Stimulated activated CD8-positive, alpha-beta memory T cell treated with anti-CD3 and anti-CD28 coated beads, Interleukin-4, amount 100 ng/mL, for 1 hour (primary cell): ENCODE measurements at places on chromosomes 13 and 19.

GRCh38 chr19:51698296-51698695 is 5.2 kb downstream of the SPACA6 start:
- no peak for DNase-seq

GRCh38 chr19:16359074-16359473 is 34.4 kb downstream of the KLF2 start:
- no peak for DNase-seq

- no peak for DNase-seq
Observed at GRCh38 chr19:38649305-38650171, 2.1 kb downstream of the ACTN4 start.

GRCh38 chr19:16180611-16181010 is 4.6 kb upstream of the FAM32A start:
- DNase-seq, result no peak

DNA sequence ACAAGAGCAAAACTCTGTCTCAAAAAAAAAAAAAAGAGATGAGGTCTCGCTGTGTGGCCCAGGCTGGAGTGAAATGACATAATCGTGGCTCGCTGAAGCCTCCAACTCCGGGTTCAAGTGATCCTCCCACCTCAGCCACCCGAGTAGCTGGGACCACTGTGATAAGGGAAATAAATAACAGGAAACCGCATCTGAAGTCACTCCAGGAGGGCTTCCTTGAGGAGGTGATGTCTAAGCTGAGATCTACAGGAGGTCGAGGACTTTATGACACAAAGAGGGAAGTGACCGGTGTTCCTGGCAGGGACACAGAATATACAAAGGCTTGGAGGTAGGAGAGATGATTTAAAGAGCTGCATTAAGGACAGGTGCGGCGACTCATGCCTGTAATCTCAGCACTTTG is 8.9 kb upstream of the NR2F6 start:
- DNase-seq, result no peak

GRCh38 chr19:16003391-16003790 is 54.6 kb downstream of the OR10H4 start:
- no peak for DNase-seq

- DNase-seq, result no peak
Observed at GRCh38 chr13:42373048-42373812, 101.3 kb downstream of the AKAP11 start.

DNA sequence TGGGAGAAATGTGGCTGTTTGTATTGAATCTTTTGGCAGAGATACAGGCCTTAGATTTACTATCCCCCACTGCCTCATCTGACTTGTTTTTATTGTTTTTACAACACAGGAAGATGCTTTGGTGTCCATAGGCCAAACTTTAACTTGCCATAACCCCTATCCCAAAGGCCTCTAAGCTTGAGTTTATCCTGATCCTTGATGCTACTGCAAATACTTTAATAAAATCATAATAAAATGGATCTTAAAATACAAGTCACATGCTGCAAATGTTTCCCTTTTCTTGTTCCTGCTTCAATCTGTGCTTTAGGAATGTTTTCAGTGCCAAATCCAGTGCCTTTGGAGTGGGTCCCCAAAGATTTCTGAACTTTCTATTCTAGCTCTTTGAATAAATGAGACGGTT is 770.6 kb downstream of the DACH1 start:
- DNase-seq, result no peak

GRCh38 chr19:48348045-48348444 is 15.7 kb downstream of the TMEM143 start:
- no peak for DNase-seq

GRCh38 chr19:8208922-8209461 is at the start of gene CERS4:
Gene CERS4, plus strand, starts transcription at chr19:8209370. Its CDS starts 41,707 bp downstream, at chr19:8251077.
- peak; percentile 34 for DNase-seq

DNA sequence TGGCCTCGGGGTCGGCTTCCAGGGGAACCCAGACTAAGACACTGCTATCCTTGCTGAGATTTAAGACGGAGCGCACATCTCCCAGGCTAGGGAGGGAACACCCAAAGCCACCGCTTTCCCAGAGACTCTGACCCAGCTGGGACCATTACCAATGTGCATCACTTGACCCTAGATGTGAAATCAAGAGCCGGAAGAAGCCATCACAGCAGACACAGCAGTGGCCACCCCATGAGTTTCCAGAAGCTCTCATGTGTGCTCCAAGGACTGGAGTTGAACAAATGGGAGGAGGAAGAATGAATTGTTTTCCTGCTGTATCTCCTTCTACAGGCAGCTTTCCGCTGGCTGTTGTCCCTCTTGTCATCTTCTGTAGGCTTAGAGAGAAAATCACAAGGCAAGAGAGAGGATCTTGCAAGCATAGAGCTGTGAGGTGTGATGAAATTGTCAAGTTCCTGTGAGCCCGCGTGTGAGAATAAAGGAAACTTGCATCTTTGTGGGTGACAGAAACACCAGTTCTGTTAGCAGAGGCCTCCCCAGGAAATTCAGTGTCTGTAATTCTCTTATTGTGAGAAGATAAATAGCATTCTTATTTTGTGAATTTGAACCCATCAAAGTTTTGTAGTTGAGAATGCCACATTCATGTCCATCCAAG is 711.8 kb downstream of the UQCRFS1 start:
- DNase-seq, result no peak

DNA sequence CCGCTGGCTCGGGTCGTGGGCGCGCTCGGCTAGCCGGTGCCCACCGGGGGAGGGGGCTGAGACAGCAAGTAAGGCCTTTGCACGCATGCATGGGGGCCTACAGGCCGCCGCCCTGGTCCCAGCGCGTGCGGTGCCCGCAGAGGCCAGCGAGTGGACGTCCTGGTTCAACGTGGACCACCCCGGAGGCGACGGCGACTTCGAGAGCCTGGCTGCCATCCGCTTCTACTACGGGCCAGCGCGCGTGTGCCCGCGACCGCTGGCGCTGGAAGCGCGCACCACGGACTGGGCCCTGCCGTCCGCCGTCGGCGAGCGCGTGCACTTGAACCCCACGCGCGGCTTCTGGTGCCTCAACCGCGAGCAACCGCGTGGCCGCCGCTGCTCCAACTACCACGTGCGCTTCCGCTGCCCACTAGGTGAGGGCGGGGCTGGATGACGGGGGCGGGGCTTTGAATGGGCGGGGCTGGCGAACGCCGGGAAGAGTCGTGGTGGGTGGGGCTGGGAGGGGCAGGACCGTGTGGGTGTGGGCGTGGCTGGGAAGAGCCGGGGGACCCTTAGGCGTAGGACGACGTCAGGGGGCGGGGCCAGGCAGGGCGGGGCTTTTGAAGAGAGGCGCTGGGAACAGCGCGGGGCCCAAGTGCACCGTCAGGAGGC is 2.1 kb downstream of the CILP2 start:
- DNase-seq, result no peak

GRCh38 chr13:31722673-31723072 is 16.7 kb upstream of the RXFP2 start:
- DNase-seq, result no peak

DNA sequence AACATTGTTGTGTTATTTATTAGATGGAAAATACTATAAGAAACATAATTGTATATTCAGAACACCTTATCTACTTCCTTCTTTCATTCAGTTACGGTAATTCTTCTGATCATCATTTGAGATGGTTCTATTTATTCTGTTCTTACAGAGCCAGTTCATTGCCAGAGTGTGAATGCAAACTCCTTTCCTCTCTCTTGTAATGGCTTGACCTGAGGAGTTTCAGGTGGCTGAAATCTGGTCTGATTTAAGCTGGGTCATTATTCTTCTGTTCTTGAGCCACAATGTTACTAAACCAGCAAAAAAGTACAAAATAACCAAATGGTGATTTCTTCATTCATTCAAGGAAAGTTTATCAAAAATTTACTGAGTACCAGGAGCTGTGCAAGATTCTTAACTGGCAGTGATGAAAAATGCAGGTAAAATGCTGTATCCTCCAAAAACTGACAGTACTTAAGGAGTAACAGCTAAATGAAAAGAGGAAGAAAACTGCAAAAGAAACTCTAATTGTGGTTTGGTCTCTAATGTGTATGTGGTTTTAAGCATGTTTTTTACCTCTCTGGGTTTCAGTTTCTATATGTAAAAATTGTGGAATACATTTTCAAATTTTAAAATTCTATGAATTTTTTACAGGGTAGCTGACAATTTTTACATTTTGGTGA is 182.4 kb upstream of the UFM1 start:
- no peak for DNase-seq

DNA sequence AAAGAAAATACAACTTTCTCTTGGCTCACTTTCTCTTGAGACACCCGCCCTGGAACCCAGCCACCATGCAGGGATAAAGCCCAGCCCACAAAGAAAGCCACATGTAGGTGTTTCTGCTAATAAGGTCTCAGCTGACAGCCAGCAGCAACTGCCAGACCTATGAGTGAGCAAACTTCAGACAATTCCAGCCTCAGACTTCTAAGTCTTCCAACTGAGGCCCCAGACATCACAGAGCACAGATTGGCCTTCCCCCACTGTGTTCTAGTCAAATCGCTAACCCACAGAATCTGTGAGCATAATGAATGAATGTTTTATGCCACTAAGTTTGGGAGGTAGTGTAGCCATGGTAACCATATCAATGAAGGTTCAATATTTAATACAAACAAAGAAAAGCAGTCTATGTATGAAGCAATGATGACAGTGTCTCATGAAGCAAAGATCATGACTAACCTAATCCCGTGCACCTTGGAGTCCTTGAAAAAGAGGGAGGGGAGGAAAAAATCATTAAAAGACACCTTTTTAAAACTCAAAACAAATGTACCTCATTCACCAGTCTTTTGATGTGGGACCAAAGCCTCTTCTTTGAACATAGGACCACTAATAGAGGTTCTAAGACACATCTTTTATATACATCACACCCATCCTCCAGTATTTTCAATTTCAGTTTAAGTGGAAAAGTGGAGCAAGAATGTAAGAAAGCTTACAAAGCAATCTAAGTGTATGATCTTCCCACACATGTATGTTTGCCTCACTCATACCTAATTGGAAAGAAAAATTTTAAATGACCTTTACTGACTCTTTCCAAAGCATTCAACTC is 6.2 kb downstream of the MRPS31 start:
- no peak for DNase-seq

- DNase-seq, result no peak
Observed at GRCh38 chr19:35522745-35523327, 5.3 kb downstream of the SBSN start.

DNA sequence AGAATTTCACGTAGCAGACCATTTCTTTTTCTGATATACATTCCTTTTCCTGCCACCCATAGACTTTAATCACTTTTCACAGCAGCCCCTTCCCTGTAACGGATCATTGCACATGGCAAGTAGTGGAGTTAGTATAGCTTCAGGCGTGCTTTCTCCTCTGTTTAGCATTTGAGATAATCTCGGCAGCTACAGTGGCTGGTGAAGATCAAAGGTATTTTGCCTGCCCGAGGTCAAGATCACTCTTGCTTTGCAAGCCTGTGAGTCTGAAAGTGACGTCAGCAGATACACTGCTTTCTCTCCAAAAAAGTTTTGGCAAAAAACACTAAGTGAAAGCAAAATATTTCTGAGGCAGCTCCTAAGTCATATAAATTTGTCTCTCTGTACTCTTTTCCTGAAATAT is 260.0 kb downstream of the NDFIP2 start:
- DNase-seq, result no peak

GRCh38 chr13:31749929-31750328 is 10.6 kb downstream of the RXFP2 start:
- no peak for DNase-seq

- no peak for DNase-seq
Observed at GRCh38 chr19:49217382-49217781, 59.8 kb downstream of the TRPM4 start.

GRCh38 chr19:3575260-3575741 is 2.6 kb downstream of the HMG20B start:
- no peak for DNase-seq

GRCh38 chr19:42151782-42152684 is 19.8 kb upstream of the POU2F2 start:
- no peak for DNase-seq

GRCh38 chr13:52804202-52804641 is 44.2 kb downstream of the PCDH8 start:
- DNase-seq, result no peak

DNA sequence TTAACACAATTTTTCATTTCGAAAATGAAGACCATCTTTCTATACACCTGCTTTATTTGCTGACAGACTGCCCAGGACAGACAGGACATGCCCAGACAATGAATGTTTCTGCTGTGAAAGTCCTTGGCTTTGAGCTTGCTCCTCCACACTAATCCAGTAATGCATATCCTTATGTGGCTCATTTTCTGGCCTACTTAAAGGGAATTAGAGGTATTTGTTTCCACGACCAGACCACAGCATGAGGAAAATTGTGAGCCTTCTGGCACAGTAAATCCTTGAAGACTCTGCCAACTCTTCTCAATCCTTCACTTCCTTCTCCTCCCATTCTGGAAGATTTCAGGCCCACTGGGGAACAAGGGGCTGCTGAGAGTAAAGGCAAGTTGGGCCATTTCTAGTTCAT is 25.7 kb downstream of the CCDC70 start:
- DNase-seq, result no peak

GRCh38 chr13:110359840-110360301 is 52.8 kb downstream of the COL4A2 start:
- DNase-seq, result no peak

DNA sequence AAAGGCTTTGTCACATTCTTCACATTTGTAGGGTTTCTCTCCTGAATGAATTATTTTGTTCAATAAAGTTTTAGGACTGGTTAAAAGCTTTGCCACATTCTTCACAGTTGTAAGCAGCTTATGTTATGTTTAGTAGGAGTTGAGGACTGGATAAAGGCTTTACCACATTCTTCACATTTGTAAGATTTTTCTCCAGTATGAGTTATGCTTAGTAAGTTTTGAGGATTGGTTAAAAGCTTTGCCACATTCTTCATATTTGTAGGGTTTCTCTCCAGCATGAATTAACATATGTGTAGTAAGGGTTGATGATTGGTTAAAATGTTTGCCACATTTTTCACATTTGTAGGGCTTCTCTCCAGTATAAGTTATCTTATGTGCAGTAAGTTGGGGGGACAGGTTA is 79.9 kb downstream of the ZNF431 start:
- DNase-seq, result no peak

- DNase-seq, result no peak
Observed at GRCh38 chr19:2423071-2423914, 4.1 kb downstream of the TIMM13 start.

DNA sequence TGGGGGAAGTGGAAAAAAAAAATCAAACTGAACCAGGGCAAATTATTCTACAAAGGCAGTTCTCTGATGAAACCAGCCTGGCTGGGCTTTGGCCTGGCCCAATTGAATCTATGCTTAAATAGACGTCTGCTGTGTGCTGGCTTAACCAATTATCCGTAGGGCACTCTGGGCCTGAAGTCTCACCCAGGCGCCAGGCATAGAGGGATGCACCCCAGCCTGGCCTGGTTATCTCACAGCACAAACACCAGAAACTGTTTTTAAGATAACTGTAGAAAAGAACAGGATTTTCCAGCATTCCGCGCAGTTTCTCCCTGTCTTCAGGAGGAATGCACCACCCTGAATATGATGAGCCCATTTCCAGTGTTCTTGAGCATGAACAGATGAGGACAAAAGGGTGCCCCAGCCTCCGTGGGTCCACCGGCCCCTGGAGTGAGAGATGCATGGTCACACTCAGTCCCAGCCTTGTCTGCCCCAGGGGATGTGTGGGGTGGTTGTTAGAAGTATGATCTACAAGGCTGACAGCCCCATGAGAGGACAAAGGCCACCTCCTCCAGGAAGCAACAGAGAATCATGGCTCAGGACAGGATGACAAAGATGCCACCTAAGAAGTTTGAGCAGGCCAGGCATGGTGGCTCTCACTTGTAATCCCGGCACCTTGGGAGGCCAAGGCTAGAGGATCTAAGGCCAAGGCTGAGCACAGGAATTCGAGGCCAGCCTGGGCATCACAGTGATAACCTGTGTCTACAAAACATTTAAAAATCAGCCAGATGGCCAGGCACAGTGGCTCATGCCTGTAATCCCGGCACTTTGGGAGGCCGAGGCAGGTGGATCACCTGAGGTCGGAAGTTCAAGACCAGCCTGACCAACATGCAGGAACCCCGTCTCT is 50.2 kb downstream of the PEPD start:
- no peak for DNase-seq
